Fibroblast of mammary gland (primary cell): ENCODE measurements at places on chromosomes 7 and 10.
A peak's percentile ranks its signal among the peaks of the same experiment; 100 is the strongest.

DNA sequence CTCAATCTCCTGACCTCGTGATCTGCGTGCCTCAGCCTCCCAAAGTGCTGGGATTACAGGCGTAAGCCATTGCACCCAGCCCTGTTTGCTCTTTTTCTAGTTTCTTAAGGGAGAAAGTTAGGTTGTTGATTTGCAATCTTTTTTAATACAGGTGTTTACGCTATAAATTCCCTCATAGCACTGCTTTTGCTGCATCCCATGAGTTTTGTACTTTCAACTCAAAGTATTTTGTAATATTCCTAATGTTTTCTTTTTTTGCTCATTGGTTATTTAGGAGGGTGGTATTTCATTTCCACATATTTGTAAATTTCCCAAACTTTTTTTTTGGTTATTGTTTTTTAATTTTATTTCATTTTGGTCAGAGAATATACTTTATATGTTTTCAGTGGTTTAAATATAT lies 11.6 kb downstream of the TPST1 start:
- DNase-seq = no peak

- peak; percentile 38 for DNase-seq
These were observed 467.2 kb upstream of the NRP1 start for GRCh38 chr10:33801705-33802104.

DNA sequence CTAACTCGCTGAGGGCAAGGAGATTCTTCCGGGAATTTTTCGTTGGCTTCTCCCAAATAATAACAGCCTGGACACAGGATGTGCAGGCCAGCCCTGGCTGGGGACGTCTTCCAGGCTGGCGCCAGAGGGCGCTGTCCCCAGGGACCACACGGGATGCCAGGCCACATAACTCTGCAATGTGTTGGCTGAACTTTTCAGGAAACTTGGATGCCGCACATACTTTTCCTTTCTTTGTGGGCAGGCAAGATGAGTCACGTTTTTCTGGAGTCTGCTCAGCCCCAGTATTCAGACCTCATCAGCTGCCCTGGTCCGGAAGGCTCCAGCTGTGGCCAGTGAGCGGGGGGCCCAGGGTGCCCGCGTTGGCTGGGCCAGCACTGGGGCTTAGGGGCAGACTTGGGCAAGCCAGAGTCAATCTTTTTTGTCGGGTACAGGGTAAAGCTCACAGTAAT lies 122.7 kb downstream of the PRKAG2 start:
- DNase-seq = peak; percentile 98

GRCh38 chr10:59036311-59037017 lies 140.0 kb upstream of the PHYHIPL start:
- no peak for DNase-seq

- DNase-seq = no peak
These were observed 177.6 kb downstream of the PPP1R17 start for GRCh38 chr7:31864646-31865045.

- no peak for DNase-seq
These were observed 10.7 kb upstream of the GJD4 start for GRCh38 chr10:35594115-35595079.

DNA sequence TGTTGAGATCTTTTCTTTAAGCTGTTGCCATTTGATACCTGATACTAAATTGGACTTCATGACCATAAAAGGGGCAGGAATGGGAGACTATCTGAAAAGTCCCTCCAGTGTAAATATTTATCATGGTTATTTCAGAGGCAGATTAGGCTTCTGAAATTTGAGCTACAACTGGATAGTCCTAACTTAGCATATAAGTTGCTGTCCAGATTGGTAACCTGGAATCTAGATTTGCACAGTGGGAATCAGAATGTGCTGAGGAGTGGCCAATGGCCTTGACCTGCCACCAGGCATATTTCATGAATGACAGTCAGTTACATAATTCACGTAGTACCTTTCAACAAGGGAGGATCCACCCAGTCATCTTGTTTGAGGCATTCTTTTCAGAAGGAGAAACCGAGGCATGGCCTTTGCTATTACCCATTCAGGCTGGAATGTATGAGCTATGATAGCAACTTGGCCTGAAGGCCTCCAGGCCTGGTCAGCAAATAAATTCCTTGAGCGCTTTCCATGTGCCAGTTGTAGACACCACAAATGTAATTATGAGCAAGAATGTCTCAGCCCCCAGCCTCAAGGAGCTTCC lies 80.0 kb downstream of the EEPD1 start:
- DNase-seq = no peak

DNA sequence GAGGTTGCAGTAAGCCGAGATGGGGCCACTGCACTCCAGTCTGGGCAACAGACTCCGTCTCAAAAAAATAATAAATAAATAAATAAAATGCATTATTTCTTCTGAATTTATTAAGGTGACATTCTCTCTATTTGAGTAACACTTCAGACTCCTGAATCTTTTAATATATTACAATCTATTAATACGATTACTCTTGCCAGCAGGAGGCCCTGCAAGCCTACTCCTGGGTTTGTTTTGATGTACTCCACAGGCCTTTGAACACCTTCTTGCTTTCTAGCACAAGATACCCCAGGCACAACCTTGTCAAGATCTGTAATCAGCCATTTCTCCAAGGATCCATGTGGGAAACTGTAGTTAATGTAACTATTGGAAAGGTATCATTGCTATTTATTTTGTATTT lies 63.5 kb downstream of the COBL start:
- no peak for DNase-seq

GRCh38 chr10:129741280-129741977 lies 222.6 kb downstream of the EBF3 start:
- DNase-seq = no peak

DNA sequence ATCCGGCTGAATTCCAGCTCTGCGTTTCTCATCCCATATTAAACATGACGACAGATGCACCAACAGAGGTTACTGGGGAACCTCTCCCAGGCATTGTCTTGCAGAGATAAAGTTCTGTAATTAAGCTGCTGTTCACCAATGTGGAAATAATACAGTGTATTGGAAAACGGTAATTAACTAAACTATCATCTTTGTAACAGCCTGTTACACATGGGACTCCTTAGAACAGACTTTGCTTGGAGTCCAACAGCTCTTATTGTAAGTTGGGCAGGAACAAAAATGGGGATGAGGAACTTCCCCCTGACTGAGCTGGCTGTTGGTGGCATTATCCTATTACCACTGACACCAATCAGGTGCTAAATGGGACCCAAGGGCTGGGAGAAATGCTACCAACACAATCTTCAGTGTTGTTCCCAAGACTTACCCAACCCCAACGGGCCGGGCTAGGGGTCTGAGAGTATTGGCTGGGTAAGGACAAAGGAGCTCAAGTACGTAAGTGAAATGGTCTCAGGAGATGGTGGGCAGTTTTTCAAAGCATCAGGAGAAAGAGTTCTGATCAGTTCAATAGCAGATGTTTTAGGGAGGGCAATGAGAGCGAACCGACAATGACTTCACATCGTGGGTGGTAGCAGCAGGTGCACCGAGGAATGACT lies 759.4 kb downstream of the GRID1 start:
- no peak for DNase-seq

GRCh38 chr7:42650171-42650570 lies 261.7 kb downstream of the C7orf25 start:
- DNase-seq = no peak

DNA sequence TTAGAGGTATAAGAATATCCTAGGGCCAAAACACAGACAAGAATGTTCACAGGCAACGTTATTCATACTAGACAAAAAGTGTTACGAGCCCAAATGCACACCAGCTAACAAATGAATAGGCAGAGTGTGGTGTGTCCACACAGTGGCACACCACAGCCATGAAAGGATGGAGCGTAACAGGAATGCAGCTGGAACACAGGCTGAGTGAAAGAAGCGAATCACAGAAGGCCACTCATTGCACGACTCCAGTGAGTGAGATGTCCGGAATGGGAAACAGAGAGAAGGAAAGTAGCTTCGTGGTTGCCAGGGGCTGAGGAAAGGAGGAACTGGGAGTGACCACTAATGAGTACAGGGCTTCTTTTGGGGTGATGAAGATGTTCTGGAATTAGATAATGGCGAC lies 198.8 kb downstream of the TNS3 start:
- DNase-seq = peak; percentile 9

GRCh38 chr10:4687397-4687796 lies 138.6 kb upstream of the AKR1E2 start:
- DNase-seq = peak; percentile 15

- DNase-seq = no peak
These were observed 178.6 kb downstream of the FANK1 start for GRCh38 chr10:126075009-126075408.

GRCh38 chr7:117283371-117283770 lies 39.5 kb downstream of the WNT2 start:
- peak; percentile 91 for DNase-seq

- DNase-seq = peak; percentile 81
These were observed 17.6 kb downstream of the LRRN3 start for GRCh38 chr7:111108496-111108895.

DNA sequence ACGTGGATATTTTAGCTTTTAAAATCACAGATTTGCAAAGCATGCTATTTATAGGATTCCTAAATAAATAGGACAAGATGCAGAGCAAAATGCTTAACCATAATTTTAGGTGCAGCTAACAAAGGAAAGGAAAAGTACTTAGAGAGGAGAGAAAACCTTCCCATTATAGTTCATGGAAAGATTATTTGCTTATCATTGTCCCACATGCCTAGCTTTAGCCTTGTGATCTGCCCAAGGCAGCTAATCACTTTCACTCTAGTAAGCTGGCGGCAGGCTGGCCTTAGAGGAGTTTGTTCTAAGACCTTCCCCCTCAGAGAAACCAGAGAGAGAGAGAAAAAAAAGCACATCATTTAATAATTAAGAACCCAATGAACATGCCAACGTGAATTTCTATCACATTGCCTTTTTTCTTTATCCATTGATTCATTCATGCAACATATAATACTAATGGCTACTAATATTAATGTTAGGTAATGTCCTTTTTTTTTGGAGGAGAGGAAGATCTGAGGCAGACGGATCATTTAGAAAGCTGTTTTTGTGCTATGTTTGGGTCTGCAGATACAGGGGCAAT lies 274.6 kb downstream of the ARL4A start:
- no peak for DNase-seq

DNA sequence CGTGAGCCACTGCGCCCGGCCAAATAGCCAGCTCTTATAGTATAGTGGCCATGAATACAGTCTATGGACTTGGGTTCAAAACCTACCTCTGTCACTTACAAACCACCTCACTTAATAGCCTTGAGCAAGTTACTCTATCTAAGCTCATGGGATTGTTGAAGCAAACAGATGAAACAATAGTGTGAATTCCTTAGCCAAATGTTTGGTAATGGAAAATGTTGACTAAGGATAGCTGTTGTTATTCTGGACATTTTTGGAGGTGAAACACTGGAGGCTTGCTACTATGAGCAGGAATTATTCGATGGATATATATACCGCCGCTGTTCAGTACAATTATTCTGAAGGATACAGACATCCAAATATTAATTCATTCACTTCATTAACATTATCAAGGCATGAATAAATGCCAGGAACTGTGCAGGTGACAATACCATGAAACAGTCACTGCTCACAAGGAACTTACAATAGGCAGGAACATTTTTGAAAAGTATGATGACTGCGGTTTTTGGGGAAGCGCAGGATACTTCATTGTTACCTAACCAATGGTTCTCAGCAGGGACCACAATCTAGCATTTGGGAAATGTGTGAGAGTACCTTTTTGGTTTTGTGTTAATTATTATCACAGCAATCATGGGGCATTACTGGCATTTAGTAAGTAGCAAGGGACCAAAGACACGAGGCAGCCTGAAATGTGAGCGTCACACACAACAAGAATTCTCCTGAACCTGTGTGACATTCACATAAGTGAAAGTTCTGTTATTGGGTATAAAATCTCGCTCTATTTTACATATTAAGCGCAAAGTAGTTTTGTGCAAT lies 55.7 kb downstream of the CUBN start:
- no peak for DNase-seq

GRCh38 chr7:32218154-32218467 lies 147.9 kb upstream of the PDE1C start:
- DNase-seq = no peak

GRCh38 chr7:132446666-132447278 lies 129.5 kb downstream of the PLXNA4 start:
- no peak for DNase-seq

- no peak for DNase-seq
These were observed 109.1 kb downstream of the CPED1 start for GRCh38 chr7:121097577-121097976.

- DNase-seq = peak; percentile 69
These were observed 778 bp upstream of the TRIM8 start for GRCh38 chr10:102643336-102644065.

DNA sequence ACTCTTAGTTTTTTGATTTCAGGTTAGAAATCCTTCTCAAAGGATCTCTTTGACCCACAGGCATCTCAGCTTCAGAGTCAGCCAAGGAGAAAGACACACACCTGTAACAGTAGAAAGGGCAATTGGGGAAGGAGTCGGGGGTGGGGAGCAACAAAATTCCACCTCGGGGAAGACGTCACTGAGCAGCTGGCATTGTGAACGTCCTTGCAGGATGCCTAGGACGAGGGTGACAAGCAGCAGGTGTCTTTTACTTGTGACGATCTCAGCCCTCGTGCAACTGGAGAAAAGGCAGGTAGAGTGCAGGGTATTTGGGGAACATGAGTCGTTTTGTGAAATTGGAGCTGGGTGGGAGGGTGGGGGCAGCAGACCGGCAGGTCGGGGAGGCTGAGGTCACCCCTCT lies 627.0 kb downstream of the ACTR3B start:
- no peak for DNase-seq

- peak; percentile 88 for DNase-seq
These were observed 209.4 kb upstream of the KLF14 start for GRCh38 chr7:130943336-130943901.

GRCh38 chr10:89615824-89616223 lies 29.2 kb downstream of the PANK1 start:
- DNase-seq = peak; percentile 61

DNA sequence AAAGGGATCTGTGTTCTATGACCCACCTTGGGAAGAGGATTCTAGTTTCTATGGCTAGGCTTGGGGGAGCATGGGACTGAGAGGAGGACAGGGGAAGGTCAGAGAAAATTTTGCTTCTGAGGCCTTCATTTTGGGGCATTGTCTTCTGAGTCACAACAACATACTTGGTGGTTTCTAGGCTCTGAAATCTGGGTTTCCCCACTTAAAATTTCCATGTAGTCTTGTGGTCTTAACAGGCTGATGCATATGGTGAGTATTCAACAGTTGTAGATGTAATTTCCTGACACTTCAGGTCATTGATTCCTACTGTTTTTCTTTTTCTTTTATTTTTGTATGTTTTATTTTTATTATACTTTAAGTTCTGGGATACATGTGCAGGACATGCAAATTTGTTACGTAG lies 88.5 kb downstream of the ANKRD7 start:
- DNase-seq = no peak
